ENCODE measurements at places on chromosomes 3 and 15.
A peak's percentile ranks its signal among the peaks of the same experiment; 100 is the strongest.

DNA sequence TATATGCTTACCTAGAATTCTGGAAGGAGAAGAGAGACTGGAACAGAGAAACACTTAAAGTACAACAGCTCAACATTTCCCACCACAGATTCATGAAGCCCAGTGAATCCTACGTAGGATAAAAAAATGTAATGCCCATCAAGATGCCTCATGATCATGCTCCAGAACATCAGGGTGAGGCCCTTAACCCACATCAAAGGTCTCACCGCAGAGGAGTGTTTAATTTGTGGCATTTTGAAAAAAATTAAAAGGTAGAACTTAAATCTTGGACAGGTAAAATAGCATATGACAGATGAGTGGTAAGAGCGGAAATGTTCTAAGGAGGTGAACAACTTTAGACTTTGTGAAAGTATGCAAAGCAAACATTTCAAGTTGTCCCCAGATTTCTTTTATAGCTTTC is 9.7 kb upstream of the SLC6A20 start:
- DNase-seq = no peak

DNA sequence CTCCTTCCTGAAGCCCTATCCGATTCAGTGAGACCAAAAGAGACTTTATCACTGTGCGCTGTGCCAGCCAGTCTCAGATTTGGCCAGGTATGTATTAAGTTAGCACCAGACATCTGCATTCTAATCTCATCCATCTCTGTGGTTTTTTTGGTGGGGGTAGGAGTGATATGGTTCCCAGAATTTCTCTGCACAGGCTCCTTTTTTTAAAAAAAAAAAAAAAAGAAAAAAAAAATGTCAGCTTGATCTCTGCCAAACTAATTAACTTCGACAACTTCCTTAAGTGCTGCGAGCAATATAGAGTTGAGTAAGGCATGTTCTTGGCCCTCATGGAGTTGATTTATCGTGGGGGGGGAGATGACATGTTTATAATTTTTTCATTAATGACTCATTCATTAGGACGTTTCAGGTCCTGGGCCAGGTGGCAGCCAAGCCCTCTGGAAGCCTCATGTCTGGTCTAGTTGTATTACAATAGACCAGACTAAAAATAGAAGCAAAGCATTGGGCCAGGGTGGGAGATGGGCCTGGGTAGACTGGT is 12.9 kb downstream of the SLCO3A1 start:
- no peak for DNase-seq

DNA sequence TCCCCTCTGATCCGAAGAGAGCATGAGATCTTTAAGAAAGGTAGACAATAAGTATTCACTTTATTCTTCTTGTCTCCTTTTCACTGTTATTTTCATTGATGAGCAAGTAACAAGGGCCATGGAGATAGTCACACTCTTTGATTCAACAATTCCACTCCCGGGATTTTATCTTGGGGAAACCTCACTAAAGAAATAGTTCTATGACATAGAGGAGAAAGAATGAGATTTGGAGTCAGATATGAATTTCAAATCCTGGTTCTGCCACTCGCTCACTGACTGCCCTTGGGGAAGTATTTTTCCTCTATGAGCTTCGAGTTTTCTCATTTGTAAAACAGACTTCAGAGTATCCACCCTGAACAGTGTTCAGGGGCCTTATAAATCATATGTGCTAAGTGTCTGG is 514.6 kb downstream of the NLGN1 start:
- no peak for DNase-seq

GRCh38 chr3:99418709-99419108 is 219.7 kb upstream of the COL8A1 start:
- no peak for DNase-seq

GRCh38 chr15:70299931-70300869 is 202.5 kb upstream of the TLE3 start:
- no peak for DNase-seq

GRCh38 chr3:189836795-189837194 is 205.6 kb downstream of the TP63 start:
- DNase-seq = no peak

GRCh38 chr15:66783725-66784124 is 81.7 kb downstream of the SMAD6 start:
- DNase-seq = no peak

DNA sequence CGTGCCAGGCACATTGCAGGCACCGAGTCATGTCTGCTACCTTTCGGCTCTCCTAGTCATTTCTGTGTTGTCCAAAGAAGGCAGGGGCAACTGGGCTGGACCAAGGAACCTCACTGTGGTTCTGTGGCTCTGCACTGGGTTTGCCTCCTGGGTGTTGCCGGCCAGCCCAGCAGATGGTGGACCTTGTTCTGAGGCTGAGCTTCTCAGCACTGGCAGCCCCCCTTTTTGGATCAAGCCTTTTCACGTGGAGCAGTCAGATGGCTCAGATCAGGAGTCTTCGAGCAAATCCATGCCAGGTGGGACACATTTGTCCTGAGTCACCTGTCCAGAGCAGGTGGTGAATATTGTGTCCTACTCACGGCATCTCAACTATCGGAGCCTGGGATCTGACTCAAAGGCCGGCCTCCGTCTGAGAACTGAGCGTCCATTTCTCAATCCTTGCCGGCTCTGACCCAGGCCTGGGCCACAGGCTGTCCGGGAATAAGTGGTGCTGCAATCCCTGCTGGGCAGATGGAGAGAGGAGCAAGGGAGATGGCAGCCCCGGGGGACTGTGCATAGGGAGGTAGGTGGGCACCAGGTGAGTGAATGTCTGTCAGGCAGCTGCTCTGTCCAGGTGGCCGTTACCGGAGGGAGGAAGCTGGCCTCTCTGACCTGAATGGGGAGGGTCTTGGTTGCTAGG is at the start of gene IL16:
TSS of gene IL16 (plus strand) at position 304 of the 679 bp plus-strand sequence. CDS start 28,521 bp downstream, outside the sequence.
- DNase-seq = peak; percentile 8

GRCh38 chr3:69367586-69367985 is 18.3 kb downstream of the FRMD4B start:
- DNase-seq = no peak

DNA sequence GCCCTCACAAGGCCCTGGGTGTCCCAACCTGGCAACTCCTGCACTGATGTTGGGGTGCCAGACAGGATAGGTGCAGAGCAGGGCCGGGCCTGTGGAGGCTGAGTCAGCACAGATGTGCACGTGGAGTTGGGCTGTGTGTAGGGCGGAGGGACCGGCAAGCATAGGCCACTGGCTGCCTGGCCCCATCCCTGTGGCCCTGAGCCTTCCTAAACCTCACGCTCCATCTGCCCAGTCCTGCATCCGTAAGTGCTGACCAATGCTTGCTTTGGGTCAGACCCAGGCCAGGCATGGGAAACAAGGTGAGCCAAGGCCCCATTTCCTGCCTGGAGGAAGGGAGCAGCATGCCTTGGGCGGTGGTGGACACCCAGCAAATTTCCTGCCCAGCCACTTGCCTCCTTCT is 5.8 kb upstream of the IQSEC1 start:
- no peak for DNase-seq

GRCh38 chr3:31077021-31077601 is 182.7 kb upstream of the GADL1 start:
- DNase-seq = no peak

GRCh38 chr3:191065181-191065805 is 133.7 kb upstream of the OSTN start:
- no peak for DNase-seq

GRCh38 chr3:105827959-105828358 is 40.9 kb downstream of the CBLB start:
- DNase-seq = peak; percentile 6

DNA sequence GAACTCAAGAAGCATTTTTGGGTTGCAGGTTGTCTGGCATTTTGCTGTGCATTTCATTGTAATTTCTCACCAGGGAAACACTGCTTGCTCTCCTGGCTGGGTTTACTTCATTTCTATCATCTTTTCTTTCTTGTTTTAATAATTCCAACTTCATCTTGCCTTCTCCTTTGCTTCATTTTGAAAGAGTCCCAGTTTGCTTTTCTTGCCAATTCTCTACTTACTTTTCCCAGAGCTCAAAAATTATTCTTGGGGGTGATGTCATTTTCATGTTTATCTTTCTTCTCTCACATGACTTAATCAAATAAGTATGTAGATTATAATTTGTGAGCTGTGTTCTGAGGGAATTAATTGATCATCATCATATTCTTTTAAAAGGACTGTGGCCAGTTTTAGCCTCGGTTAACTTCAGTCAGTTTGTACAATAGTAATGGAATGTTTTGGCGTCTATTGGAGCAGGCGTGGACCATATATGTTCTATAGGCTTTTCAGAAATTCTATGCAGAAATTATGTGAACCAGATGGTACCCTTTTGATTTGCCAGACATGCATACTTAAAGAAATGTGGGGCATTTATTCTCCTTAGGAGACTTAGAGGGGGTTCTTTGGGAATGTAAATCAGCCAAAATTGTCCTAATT is 30.1 kb downstream of the SH3GL3 start:
- DNase-seq = no peak

GRCh38 chr3:195249057-195249770 is 21.7 kb downstream of the XXYLT1 start:
- peak; percentile 58 for DNase-seq

DNA sequence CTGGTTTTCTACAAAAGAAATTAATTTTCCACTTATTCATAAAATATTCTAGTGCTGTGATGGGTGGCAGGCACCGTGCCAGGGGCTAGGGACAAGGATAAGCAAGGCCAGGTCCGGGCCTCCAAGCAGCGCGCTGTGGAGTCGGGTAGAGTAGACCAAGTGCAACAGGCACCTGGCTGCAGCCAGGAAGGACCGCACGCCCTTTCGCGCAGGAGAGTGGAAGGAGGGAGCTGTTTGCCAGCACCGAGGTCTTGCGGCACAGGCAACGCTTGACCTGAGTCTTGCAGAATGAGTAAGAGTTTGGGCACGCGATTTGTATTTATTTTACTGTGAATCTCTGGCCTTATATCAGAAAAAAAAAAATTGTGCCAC is at the start of gene CASR:
TSS of gene CASR (plus strand) at position 148 of the 372 bp plus-strand sequence. CDS start 70,522 bp downstream, outside the sequence.
- DNase-seq = peak; percentile 8

DNA sequence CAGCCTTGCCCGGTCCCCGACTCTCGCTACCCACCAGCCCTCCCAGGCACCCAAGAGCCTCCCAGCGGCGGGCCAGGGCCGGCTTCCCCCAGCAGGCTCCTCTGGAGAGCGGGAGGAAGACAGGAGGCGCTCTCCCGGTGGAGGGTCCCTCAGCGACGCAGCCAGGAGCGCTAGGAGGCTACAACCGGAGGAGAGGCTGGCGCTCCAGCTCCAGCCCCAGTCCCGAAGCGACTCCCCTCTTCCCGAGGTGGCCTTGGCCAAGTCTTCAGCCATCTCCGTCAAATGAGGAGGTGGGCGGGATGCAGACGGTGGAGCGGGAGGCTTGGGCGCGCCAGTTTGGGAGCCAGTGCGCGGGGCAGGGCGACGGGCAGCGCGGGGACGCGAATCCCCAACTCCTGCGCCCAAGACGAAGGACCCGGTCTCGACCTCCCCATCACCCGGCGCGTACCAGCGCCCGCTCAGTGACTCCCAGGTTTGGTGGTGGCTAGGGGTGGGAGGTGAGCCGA is 722 bp downstream of the CHRNA3 start:
- peak; percentile 71 for DNase-seq

DNA sequence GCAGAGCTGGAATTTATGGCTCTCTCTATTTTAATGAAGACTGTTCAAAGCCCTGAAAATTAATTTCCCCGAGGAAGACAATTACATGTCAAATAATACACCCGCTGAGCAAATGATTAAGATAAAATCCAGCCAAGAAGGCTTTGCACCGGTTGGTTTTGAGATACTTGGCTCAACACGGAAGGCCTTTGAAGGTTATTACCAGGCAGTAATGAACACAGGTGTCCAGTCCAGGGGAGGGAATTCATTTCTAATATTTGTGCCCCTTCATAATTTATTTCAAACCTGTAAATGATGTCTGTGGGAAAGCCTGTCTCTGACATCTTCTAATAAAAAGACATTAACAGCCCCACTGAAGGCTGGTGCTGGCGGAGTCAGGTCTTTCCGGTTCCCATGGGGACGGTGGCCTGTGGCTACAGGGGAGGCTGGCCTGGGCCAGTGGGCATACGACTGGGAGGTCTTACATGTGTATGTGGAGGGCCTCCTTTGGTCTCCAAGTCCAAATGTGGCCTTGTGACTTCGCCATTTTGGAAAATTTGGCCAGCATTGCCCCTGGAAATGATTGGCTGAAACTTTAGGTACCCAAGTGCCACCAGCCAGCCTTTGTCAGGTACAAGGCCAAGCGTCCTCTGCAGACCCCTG is 49.9 kb upstream of the IQSEC1 start:
- DNase-seq = no peak

DNA sequence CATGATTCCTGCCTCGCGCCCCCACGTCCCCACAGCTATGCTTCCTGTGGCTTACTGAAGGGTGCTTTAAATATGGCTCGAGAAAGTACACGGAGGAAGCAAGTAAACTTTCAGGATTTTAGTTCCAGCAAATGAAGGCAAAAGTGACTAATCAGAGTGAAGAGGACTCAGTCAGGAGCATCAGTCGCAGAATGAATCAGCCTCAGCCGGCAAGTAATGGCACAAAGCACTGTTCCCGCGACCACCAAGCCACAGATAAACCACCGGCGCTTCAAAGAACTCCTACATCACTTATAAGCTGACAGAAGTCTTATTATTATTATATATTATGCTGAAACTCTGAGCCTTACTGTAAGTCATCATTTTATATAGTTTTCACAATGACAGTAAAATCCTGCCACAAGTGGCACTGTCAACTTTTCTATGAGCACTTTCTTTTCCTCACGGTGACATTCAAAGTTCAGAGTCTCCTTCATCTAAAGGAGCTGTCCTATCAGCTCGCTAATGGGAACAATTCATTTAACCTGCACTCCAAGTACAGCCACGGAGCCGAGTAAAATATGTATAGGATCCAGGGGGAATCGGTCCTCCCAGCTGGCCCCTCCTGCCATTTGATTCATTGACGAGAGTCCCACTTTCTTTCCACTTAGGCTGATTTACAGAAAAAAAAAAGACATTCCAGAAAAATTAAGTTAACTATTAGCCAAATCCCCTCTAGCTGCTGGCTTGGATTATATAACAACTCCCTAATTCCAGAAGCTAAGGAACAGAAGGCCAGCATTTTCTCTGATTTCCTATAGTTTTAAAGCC is 217.0 kb upstream of the ICE2 start:
- no peak for DNase-seq

- DNase-seq = no peak
Observed at GRCh38 chr3:126818400-126819095, 114.5 kb downstream of the CHCHD6 start.

GRCh38 chr3:10467904-10468612 is 37.3 kb downstream of the ATP2B2 start:
- no peak for DNase-seq

DNA sequence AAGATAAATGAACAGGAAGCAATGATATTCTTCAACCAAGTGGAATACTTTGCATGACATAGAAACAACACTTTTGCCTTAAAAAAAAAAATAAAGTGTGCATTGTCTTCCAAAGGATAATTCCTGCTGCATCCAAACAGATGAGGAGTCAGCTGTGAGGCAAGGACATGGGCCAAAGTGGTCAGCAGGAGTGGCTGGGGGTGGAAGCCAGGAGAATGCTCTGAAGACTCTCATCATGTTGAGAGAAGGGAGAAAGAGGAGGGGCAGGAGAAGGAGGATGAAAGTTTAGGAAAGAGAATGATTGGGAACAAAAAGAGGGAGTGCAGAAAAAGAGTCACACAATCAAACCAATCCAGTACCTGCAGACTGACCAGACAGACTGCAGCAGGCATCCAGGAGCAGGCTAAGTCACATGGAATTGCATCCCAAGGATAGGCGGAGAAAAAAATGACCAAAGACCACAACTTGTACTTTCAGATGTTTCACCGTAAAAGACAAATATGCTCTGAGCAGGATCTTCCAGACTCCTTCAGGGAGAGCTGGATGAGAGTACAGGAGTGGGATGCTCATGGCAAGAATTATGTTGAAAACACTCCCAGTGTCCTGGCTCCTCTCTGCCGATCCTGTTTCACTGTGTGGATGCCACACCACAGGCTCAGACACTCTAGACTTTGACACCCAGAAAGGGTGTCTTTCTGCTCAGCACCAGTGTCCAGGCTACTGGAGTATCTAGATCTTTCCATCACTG is 11.9 kb downstream of the ABI3BP start:
- DNase-seq = no peak
